ENCODE measurements at places on chromosomes 1 and 21. TPM values are rescaled to one million over a fixed set of nuclear protein-coding genes. Genes with fewer than 3 reads are reported as not detected.

DNA sequence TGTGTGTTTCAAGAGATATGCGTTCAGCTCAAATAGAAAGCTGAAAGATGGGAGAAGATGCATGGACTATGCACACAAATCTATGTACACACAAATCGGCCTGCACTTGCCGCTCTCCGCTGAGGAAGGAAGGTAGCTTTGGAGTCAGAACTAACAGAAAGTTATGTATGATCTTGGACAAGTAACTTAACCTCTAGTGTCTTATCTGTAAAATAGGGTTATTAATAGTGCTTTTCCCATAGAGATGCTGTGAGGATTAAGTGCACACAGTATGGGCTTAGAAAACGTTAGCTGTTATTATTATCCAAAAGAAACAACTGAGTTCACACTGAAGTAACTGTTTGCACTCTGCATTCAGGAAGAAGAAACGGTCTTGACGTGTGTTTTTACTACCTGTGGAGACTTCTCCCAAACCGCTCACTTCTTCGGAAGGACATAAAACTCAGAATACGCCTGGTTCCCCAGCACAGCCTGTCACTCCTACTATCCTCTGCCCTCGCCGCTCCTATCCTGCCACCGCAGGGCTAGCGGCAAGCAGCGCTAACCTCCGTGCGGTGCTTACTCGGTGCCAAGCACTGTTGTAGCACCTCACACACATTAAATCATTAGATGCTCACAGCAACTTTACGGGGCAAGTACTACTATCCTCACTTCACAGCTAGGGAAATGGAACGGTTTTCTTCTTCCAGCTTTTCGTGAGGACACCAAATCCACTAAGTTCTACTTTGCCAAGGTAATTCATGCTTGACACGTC lies 1.3 kb downstream of the TGFBR3 start:
- DNase-seq, result peak; percentile 57

DNA sequence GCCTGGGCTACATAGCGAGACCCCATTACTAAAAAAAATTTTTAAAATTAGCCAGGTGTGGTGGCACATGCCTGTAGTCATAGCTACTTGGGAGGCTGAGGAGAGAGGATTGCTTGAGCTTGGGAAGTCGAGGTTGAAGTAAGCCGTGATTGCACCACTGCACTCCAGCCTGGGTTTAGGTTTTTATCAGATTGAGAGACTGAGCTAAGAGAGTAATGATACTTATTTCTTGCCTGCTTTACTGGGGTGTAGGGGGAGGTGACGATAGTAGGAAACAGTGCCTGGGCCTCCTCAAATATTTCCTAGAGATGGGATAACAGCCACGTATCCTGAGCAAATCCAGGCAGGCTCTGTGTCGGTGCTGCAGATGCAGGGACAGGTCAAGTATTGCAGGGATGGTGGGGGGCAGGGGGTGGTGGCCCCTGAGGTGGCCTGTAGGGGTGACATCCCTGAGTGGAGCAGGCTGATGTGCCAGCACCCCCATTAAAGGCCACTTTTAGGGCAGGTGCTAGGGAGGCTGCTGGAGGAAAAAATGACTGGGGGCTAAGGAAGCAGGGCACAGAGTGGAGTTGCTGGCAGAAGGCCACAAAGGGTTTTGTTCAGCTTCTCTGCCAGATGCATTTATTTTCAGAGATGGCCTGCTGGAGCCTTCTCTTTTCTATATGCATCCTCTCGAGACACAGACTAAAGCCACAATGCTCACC lies 130.5 kb downstream of the RHOU start:
- DNase-seq, result no peak

DNA sequence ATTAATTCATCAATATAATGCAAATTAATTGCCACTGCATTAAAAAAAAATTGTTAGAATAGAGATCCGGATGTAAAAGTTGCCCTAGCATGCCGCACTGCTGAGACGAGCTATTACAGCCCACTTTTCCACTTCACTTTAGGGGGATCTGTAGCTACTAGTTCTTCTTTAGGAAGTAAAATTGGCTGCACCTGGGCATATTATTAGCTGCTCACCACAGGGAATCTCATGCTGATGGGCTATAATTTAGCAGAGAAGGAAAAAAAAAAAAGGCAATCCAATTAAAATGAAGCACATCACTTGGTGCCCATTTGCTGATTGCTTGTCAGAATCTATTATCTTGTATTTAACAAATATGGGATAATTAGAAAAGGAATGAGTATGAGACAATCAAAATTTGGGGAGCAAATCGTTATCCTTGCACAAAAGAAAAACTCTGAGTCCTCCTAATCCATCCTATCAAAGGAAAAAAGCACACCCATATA lies 233.4 kb downstream of the DSCAM start:
- DNase-seq, result no peak

PEA15 gene
- 65.2 TPM for total RNA-seq

SYT6 gene
- total RNA-seq, result not detected

DNA sequence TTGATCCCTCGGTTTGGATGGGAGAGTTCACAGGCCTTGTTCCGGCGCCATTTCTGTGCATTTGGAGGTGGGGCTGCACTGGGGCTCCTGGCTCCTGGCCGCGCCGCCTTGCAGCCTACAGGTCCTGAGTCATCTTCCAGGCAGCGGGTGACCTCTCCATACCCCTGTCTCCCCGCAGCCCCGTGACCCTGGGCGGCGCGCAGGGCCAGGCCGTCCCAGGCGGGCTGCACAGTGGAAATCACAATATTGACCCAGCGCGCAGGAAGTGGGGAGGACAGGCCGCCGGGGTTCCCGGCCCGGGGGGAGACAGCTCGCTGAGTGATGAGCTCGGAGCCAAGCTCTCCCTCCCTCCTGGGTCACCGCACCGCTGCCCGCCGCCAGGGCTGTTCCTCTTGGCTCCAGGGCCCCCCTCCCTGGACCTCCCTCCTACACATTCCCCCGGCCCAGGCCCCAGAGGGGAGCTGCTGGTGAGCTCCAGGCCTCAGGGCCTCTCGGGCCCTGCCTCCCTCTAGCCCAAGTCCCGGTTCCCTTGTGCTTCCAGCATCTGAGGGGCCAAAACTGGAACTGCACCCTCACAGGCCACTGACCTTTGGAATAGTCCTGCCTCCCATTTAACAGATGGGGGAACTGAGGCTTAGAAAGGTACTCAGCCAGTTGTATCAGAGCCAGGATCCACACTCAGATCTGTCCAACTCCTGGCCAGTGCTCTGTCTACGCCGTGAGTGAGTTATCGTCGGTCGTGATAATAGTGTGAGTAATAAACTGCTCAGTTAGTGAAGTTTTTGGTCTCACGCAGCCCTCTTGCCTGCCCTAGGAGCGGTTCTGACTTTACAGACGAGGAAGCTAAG lies 142.9 kb upstream of the WNT4 start:
- DNase-seq, result no peak

- no peak for DNase-seq
These were observed 6.9 kb downstream of the DMAP1 start for GRCh38 chr1:44220001-44220751.

Data from dermis blood vessel endothelial cell (primary cell).